ENCODE measurements at places on chromosomes 1 and 21. TPM values are rescaled to one million over a fixed set of nuclear protein-coding genes. Genes with fewer than 3 reads are reported as not detected.

GRCh38 chr1:220462752-220463151 lies 65.2 kb upstream of the MARK1 start:
- no peaks in the 10 kb centered on the region for H3K4me1 ChIP-seq
- no peak overlapping the region for H3K4me3 ChIP-seq
- no peak for DNase-seq
- no peaks in the 10 kb centered on the region for H3K36me3 ChIP-seq

The KCNA3 gene
- not detected for total RNA-seq

DNA sequence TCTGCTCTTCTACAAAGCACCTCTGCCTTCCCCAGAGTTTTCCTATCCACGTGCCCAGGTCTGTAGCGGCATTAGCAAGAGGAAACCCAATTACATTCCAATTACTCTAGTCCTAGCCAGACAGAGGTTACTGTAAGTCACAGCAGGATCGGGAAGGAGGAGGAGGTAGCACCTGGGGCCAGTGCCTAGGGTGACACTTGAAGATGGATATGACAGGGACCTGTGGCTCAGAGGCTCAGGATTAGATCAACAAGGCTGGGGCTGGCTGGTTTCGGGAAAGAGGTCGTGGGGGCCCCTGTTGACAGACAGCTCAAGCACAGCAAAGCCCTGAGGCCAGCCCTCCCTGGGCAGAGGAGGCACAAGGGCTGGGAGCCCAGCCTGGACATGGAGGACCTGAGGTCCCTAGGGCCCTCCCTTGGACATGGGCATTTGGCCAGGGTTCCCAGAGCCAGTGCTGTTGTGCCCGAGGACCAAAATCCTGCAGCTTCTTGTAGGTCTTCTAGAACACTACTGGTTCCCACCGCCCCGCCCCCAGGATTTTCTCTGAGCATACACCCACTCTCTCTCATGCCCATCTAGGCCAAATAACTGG lies 3.0 kb upstream of the HCRTR1 start:
- H3K4me3 ChIP-seq = no peak overlapping the region
- no peaks in the 10 kb centered on the region for H3K27me3 ChIP-seq
- peaks cover 2% of the 10 kb centered on the region for H3K4me1 ChIP-seq

- H3K27ac ChIP-seq = no peak overlapping the region
- no peak for DNase-seq
- H3K27me3 ChIP-seq = no peaks in the 10 kb centered on the region
- H3K4me3 ChIP-seq = no peak overlapping the region
- H3K4me1 ChIP-seq = no peaks in the 10 kb centered on the region
These were observed 299.9 kb upstream of the PLD5 start for GRCh38 chr1:242824435-242824834.

DNA sequence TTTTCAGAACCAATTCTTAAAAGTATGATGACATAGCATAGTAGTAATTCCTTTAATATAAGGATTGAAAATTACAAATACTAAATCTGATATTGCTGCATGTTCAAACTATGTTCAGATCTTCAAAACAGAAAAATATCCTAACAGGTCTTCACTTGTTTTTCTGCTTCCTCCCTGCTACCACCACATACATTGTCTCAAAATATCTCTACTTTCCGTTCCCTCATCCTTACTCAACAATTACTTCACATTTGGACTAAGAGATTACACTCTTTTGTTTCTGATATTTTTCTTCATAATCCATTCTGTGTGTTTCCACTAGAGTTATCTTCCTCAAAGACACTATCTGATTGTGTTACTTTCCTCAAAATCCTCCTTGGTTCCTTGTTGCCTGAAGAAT lies 125.1 kb downstream of the NEK7 start:
- no peaks in the 10 kb centered on the region for H3K36me3 ChIP-seq
- H3K4me3 ChIP-seq = no peak overlapping the region
- DNase-seq = no peak
- no peak overlapping the region for H3K27ac ChIP-seq
- H3K27me3 ChIP-seq = no peaks in the 10 kb centered on the region

DNA sequence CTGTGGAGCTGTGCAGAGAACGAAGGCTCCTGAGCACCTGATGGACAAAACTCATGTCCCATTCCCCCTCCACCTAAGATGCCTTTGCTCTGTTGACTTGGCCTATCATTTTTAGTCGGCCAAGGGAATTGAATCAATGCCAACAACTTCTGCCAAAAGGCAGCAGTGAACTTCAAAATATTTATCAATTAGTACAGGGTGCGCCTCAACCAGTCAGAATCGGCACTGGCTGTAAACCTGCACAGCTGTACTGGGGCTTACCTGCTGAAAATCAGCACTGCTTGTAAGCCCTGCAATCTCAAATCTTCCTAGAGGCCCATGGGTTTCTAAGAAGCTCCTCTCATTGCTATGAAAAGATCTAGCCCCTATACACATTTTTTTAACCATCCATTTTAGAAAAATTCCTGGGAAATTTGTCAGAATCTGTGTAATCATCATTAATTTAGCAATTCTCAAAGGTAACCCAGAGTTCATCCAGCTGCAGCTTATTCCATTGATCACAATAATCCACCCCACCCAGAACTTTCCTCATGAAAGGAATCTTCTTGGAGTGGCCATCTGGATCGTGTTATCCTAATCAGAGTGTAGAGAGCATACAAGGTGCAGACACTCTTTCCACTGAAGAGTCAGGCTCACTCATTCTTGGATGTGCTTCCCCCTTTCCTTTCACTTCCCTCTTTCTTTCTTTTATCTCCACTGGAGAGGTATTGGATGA lies 40.2 kb downstream of the ADAMTS1 start:
- no peaks in the 10 kb centered on the region for H3K27me3 ChIP-seq
- H3K36me3 ChIP-seq = no peaks in the 10 kb centered on the region
- H3K4me1 ChIP-seq = no peaks in the 10 kb centered on the region
- H3K4me3 ChIP-seq = no peak overlapping the region
- no peak overlapping the region for H3K27ac ChIP-seq
- no peak for DNase-seq

DNA sequence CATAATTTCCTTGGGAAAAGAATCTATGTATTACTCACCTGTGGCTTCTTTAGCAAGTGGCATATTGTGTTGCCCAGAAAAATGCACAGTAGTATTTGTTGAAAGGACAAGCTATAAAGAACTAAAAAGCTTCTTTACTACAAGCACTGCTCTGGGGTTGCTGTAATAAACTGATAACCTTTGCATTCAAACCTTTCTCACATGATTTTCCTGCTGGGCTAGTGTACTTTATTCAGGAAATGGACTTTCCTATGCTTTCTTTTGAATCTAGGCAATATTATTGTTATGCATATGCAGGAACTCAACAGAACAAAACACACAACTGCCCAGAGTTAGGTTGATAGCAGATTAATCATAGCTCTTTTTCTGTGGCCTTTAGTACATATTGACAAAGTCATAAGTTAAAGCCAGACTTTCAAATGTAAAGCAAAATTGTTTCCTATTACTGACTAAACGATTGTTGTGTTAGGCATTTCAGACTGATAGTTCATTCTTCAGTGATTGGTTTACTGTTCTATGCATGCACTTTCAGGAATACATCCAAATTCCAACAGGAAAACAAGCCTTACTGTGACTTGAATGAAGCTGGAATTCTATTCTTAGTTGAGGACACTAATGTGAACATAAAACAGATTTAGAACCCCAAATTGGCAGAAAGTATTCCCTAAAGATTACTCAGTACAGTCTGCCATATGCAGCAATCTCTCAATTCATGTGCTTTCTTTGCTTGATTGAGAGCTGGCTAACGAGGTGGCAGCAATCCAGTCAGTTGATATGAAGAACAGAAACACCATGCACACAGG lies 564.3 kb upstream of the NEGR1 start:
- DNase-seq = no peak
- no peak overlapping the region for H3K4me3 ChIP-seq
- no peaks in the 10 kb centered on the region for H3K4me1 ChIP-seq
- H3K27ac ChIP-seq = no peak overlapping the region
- H3K36me3 ChIP-seq = no peaks in the 10 kb centered on the region
- no peaks in the 10 kb centered on the region for H3K27me3 ChIP-seq

DNA sequence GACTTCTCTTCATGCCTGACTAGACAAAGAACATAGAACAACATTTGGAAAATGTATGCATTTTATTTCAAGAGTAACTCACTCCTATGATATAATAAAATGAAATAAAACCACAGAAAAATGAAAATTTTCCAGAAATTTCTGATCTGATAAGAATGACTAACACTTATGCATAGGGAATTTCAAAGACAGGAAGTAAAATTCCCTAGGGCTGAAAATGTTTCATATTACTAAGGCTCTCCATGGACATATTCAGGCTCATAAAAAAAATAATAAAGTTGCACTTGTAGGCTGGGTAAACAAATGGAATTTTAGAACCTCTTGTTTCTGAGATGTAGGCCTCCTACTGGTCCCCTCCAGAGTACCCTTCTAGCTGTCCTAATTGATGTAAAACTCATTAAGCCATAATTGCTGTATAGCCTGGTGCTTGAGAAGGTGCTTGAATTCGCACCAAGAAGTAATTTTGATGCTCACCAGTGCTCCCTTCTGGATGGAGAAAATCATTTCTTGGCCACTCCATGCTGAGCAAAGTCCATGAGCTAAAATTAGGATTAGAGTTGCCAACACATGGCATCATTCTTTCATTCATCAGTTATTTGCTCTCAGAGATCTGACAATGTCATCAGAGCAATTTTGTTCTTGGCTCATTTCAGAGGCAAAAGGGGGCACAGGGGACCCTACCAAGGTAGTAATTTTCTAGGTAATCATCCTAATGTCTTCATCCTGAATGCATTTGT lies 641.0 kb upstream of the CAMK1G start:
- H3K36me3 ChIP-seq = no peaks in the 10 kb centered on the region
- no peak overlapping the region for H3K4me3 ChIP-seq
- DNase-seq = no peak
- no peak overlapping the region for H3K27ac ChIP-seq
- H3K27me3 ChIP-seq = no peaks in the 10 kb centered on the region

DNA sequence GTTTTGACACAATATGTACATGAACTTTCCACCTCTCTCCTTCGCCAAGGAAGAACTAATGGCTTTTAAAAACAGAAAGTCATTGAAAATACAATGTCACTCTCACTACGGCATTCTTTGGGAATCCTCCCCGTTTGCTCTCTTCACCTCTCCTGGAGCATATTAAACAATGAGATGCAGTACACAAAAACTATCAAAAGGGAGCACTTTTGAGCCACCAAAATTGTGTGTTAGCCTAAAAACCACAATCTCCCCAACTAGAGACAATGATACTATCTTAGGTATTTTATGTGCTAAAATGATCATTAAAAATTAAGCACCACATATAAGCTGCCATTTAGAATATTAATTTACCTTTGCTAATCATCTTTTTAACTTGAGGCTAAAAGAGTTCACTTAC lies 425.5 kb downstream of the KCTD3 start:
- no peaks in the 10 kb centered on the region for H3K4me1 ChIP-seq
- no peak overlapping the region for H3K27ac ChIP-seq
- no peaks in the 10 kb centered on the region for H3K36me3 ChIP-seq
- no peaks in the 10 kb centered on the region for H3K27me3 ChIP-seq
- H3K4me3 ChIP-seq = no peak overlapping the region

The SLC9C2 gene
- not detected for total RNA-seq

The INAVA gene
- total RNA-seq = not detected

DNA sequence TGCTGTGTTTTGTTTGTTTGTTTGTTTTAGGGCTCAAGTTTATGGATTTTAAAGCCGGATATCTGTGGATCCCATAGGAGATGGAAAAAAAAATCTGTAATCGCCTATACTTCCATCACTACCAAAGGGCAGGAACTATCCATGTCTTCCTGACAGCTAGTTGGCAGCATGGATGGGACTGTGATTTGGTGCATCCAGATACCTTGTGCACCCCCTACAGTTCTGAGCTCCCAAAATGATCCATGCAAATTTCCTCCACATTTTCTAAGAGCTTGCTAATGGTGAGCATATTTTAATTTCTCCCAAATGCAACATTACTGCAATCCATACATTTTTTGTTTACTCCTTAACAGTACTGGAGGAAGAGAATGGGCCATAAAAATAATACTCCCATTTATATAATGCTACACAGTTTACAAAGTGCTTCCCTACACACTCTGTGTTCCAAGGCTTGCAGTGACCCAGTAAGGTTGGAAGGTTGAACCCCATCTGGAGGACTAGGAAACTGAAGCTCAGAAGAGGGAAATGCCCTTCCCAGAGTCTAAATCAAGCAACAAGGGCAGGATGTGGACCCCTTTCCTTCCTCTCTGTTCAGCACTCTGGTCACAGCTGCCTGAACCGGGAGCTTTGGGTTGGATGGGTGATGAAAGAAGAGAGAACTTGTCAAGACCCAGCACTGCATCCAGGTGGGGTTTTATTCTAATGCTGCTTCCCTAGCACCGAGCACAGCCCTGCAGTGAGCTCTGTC lies 48.0 kb downstream of the CAPN8 start:
- no peak overlapping the region for H3K4me3 ChIP-seq
- H3K27ac ChIP-seq = no peak overlapping the region
- no peaks in the 10 kb centered on the region for H3K27me3 ChIP-seq
- no peaks in the 10 kb centered on the region for H3K4me1 ChIP-seq
- DNase-seq = no peak
- H3K36me3 ChIP-seq = no peaks in the 10 kb centered on the region

The GNG4 gene
- not detected for total RNA-seq

GRCh38 chr1:185984113-185984836 lies 250.1 kb downstream of the HMCN1 start:
- H3K4me1 ChIP-seq = no peaks in the 10 kb centered on the region
- no peak for DNase-seq
- H3K36me3 ChIP-seq = no peaks in the 10 kb centered on the region
- no peak overlapping the region for H3K27ac ChIP-seq
- no peaks in the 10 kb centered on the region for H3K27me3 ChIP-seq

GRCh38 chr1:188154761-188155160 lies 1326.0 kb downstream of the PLA2G4A start:
- H3K27me3 ChIP-seq = no peaks in the 10 kb centered on the region
- H3K4me3 ChIP-seq = no peak overlapping the region
- no peaks in the 10 kb centered on the region for H3K36me3 ChIP-seq
- no peaks in the 10 kb centered on the region for H3K4me1 ChIP-seq

DNA sequence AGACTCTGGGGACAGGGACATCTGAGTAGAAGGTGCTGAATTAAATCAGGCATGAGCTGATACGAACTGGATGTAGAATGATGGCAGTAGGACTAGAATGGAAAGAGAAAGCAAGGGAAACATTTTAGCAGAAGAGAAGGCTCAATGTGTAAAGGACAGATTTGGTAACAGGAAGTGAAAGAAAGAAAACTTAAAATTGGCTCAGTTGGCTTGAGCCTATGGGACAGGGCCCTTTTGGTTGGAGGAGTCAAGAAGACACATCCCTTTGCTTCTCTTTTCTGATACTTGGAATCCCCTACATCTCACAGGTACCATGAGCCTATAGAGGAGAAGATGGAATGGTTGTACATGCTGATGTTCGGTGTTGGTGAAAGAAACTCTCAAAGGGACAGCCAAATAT lies 300.6 kb upstream of the PLXNA2 start:
- H3K36me3 ChIP-seq = no peaks in the 10 kb centered on the region
- H3K4me3 ChIP-seq = no peak overlapping the region
- H3K27me3 ChIP-seq = no peaks in the 10 kb centered on the region
- H3K27ac ChIP-seq = no peak overlapping the region
- no peak for DNase-seq

GRCh38 chr1:1577367-1578011 lies 2.8 kb upstream of the SSU72 start:
- H3K4me3 ChIP-seq = no peak overlapping the region
- no peaks in the 10 kb centered on the region for H3K36me3 ChIP-seq
- H3K4me1 ChIP-seq = peaks cover 16% of the 10 kb centered on the region
- no peak overlapping the region for H3K27ac ChIP-seq
- DNase-seq = no peak

All from Karpas-422 (cell line).